ENCODE measurements at places on chromosomes 5 and 9.

GRCh38 chr5:58505971-58506640, 14.9 kb downstream of the GAPT start:
- H3K36me3 ChIP-seq, result no peaks in the 10 kb centered on the region
- no peaks in the 10 kb centered on the region for H3K27me3 ChIP-seq
- H3K27ac ChIP-seq, result no peak overlapping the region
- no peak overlapping the region for H3K4me3 ChIP-seq
- H3K4me1 ChIP-seq, result no peaks in the 10 kb centered on the region

DNA sequence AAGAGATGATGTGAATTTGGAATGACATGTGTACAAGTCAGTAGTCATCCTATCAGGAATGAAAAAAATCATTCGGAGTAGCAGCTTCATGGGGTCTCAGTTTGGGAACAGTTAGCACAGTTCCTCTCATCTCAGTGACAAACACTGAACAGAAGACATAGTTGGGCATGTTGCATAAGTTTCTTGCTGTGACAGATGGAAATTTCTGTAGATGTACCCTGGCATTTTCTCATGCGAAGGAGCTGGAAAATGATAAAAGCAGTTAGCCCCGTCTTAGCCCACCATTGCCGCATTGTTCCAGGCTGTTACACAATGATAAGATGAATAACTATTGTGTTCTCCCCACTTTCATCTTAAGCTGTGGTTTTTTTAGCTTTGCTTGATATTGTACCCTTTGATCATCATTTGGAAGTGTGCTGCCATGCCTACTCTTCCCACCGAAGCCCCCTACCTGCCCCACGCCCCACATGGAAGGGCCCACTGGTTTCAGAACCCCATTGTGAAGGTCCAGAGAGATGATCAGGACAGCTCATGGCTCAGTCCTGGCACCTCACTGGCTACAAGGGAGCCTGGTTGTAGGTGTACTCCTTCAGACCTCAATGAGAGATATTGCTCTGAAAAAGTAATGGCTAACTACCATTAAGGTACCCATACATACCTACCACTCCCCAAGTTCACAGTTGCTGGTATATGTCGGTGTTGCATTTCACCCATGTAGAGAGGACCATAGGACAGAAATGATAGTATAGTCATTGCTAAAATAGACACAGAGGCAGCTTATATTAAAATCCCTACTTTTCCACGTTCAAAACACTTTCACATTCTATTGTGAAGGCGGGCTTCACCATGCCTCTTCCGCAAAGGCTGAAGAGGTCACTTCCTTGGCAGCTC, 38.8 kb downstream of the SFXN1 start:
- no peak for DNase-seq
- no peak overlapping the region for H3K4me3 ChIP-seq
- H3K36me3 ChIP-seq, result peaks cover 20% of the 10 kb centered on the region
- no peaks in the 10 kb centered on the region for H3K27me3 ChIP-seq
- H3K27ac ChIP-seq, result no peak overlapping the region
- H3K4me1 ChIP-seq, result no peaks in the 10 kb centered on the region

DNA sequence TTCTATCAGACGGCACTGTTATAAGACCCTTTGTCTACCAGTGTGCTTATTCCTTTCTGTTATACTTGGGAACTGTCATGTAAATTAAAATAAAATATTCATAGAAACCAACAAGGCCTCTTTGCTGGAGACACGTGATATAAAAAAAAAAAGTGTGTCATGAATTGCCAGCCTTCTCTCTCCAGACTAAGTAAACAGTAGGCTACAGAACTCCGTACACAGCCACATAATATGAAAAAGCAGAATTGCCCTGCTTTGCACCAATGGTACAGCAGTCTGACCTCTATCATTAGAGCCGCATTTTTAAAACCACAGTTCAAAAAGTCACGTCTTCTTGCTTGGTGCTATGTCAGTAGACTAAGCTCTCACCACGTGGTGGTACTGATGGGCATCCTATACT, 231.3 kb downstream of the SEMA5A start:
- no peaks in the 10 kb centered on the region for H3K4me1 ChIP-seq
- no peaks in the 10 kb centered on the region for H3K27me3 ChIP-seq
- H3K27ac ChIP-seq, result no peak overlapping the region
- H3K36me3 ChIP-seq, result no peaks in the 10 kb centered on the region
- H3K4me3 ChIP-seq, result no peak overlapping the region

GRCh38 chr5:6774721-6775204, 61.5 kb downstream of the TENT4A start:
- H3K4me3 ChIP-seq, result no peak overlapping the region
- no peak for DNase-seq
- H3K4me1 ChIP-seq, result no peaks in the 10 kb centered on the region
- no peak overlapping the region for H3K27ac ChIP-seq
- no peaks in the 10 kb centered on the region for H3K36me3 ChIP-seq
- no peaks in the 10 kb centered on the region for H3K27me3 ChIP-seq

DNA sequence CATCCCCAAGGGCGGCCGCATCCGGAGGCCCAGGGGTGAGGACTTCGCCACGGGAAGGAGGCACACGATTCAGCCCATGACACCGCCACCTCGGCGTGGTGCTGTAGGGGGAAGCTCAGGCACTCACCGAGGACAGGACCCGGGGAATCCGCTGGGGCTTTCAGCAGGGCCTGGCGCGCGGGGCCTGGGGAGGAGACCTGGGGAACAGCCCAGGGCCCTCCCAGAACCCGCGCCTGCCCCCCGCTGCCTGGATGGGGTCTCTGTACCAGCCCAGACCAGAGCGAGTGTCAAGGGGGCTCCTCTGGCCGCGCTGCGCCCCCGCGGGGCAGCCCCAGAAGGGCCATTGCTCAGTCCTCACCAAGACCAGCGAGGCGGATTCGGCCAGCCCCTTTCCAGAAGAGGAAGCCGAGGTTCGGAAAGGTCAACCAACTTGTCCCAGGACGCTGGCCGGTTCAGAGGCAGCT, 12.8 kb downstream of the COL23A1 start:
- peaks cover 3% of the 10 kb centered on the region for H3K4me1 ChIP-seq
- H3K4me3 ChIP-seq, result peak overlapping the region; percentile 43
- H3K27me3 ChIP-seq, result no peaks in the 10 kb centered on the region

GRCh38 chr5:96683392-96683791, 21.2 kb downstream of the CAST start:
- no peaks in the 10 kb centered on the region for H3K27me3 ChIP-seq
- H3K27ac ChIP-seq, result no peak overlapping the region
- no peak overlapping the region for H3K4me3 ChIP-seq
- no peaks in the 10 kb centered on the region for H3K4me1 ChIP-seq

- H3K27me3 ChIP-seq, result no peaks in the 10 kb centered on the region
- peaks cover 8% of the 10 kb centered on the region for H3K4me1 ChIP-seq
- H3K4me3 ChIP-seq, result no peak overlapping the region
- H3K36me3 ChIP-seq, result no peaks in the 10 kb centered on the region
- no peak overlapping the region for H3K27ac ChIP-seq
Observed at GRCh38 chr5:74394916-74395880, 245.3 kb downstream of the ENC1 start.

GRCh38 chr5:148839960-148840359, 13.5 kb downstream of the ADRB2 start:
- no peak overlapping the region for H3K27ac ChIP-seq
- no peaks in the 10 kb centered on the region for H3K36me3 ChIP-seq
- DNase-seq, result no peak
- H3K4me3 ChIP-seq, result no peak overlapping the region
- H3K4me1 ChIP-seq, result 0 out of 2 replicates have a peak, but pooled peaks cover 2% of the 10 kb centered on the region

GRCh38 chr5:154447089-154447725, 1.4 kb downstream of the SAP30L start:
- H3K4me1 ChIP-seq, result no peaks in the 10 kb centered on the region
- no peaks in the 10 kb centered on the region for H3K36me3 ChIP-seq
- H3K4me3 ChIP-seq, result peak overlapping the region; percentile 96
- DNase-seq, result no peak

- no peaks in the 10 kb centered on the region for H3K36me3 ChIP-seq
- DNase-seq, result no peak
- H3K4me1 ChIP-seq, result no peaks in the 10 kb centered on the region
- H3K27me3 ChIP-seq, result no peaks in the 10 kb centered on the region
Observed at GRCh38 chr9:127637322-127637847, 25.3 kb downstream of the STXBP1 start.
